Ovary (tissue), 10 donors: ENCODE measurements at places on chromosomes 7 and 10. TPM values are rescaled to one million over a fixed set of nuclear protein-coding genes. Genes with fewer than 3 reads are reported as not detected.
A peak's percentile ranks its signal among the peaks of the same experiment; 100 is the strongest.

Gene GRID2IP
- total RNA-seq = 0.45 TPM

DNA sequence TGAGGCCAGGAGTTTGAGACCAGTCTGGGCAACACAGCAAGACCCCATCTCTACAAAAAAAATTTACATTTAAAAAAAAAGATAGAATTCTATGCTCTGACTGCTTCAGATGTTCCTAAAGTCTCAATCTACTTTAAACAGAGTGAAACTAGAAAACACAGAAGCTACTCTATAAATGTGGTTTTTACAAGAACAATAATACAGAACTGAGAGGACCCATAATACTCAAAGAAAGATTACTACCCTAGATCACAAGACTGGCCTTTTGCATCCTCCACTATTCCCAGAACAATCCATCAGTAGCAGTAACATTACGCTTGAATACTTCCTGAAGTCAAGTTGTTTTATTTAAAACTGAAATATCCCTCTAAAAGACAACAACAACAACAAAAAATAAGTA is 119.4 kb downstream of the ZFAND4 start:
- no peak overlapping the region for H3K27ac ChIP-seq
- no peaks in the 10 kb centered on the region for H3K27me3 ChIP-seq
- H3K4me1 ChIP-seq = peaks cover 4% of the 10 kb centered on the region
- no peaks in the 10 kb centered on the region for H3K36me3 ChIP-seq
- no peak overlapping the region for H3K4me3 ChIP-seq

DNA sequence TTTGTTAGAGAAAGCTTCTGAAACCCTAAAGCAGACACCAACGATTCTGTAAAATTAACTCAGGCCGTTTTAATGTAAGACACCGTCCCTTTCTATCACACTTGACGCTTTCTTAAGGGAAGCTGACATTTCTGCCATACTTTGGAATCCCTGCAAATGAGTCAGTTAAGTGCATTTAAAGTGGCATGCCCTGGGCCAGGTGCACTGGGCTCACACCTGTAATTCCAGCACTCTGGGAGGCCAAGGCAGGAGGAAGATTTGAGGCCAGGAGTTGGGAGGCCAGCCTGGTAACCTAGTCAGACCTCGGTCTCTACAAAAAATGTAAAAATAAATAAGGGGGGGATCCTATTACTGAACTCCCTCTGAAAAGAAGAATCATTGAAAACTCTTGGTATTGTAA is 4.4 kb downstream of the UBE2H start:
- peak overlapping the region; percentile 89 for H3K27ac ChIP-seq
- no peaks in the 10 kb centered on the region for H3K27me3 ChIP-seq
- no peaks in the 10 kb centered on the region for H3K36me3 ChIP-seq
- no peak overlapping the region for H3K4me3 ChIP-seq
- DNase-seq = no peak

DNA sequence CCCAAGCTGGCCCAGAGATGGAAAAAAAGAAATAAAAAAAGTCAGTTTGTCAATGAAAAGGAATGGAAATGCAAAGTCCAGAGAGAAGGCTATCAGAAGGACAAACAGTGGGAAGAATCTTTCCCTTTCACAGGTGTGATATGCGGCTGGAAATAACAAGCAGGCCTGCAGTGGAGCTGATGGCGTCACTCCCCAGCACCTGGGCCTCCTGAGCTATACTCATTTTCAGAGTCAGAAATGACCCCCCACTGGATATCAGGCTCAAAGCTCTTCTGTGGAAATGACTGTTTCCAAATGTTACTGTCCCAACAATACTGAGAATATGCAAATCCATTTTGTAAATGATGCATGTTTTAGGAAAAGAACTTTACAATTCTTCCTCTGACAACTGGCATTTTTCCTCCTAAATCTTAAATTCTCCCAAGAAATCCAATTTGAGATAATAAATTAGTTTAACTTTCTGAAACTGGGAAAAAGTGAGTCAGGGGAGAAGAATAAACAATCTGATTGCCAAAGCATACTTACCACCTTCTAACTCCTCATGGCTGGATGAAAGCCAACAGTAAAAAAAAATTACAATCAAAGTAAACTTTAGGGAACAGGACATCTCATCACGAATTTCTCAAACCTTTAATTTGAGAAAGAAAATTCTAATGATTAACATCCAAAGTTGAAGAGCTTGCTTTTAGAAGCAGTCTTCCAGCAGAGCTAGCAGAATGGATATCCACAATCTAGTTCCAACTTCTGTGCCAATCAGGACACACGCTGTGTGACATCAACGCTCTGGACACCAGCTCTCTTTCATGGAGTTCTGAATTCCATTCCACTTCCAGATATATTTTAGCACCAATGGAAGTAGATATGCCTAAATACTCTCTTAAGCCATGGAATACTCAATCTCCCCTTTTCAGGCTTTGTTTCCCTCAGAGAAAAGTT is 5.3 kb upstream of the CUZD1 start:
- no peaks in the 10 kb centered on the region for H3K36me3 ChIP-seq
- no peaks in the 10 kb centered on the region for H3K4me1 ChIP-seq
- DNase-seq = no peak
- no peak overlapping the region for H3K4me3 ChIP-seq

Gene KAZALD1
- not detected for total RNA-seq

DNA sequence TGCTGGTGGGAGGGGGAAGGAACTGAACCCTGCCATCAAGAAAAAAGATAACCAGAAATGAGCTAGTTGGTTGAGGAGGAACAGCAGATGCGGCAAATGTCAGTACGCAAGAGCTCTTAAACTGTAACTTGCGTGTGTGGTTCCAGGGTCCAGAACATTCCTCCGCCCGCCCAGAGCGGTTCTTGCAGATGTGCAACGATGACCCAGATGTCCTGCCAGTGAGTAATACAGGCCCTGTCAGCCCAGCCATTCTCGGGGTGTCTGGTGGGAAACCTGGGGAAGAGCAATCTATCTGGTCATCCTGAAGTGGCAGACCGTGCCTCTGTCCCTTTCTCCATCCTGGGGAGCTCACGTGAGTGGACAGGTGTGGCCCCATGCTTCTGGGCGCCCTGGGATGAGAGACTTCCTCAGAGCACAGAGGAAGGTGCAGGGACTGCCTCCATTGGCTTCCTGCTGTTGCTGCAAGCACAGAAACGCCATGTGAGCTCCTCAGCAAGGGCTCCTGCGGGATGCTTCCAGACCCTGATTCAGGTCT is 50.5 kb upstream of the ZMIZ2 start:
- DNase-seq = no peak
- H3K36me3 ChIP-seq = no peaks in the 10 kb centered on the region
- no peak overlapping the region for H3K4me3 ChIP-seq
- no peaks in the 10 kb centered on the region for H3K27me3 ChIP-seq
- no peak overlapping the region for H3K27ac ChIP-seq

DNA sequence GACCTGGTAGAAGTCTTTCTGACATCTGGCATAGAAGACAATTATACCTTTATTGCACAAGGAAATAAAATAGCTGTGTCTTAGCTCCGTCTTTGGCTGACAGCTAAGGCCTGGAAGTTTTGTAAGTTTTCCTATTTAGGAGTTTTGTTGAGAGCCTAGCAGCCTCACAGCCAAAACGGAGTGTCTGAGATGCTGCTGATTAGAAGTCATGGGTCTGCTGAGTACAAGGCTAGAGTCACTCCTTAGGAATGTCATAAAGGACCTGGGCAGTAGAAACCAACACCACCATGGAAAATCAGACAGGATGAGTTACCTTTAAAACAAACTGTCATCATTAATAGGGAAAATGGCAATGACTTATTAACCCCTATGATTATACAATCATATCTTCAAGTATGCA is 442.5 kb downstream of the KCNMA1 start:
- H3K36me3 ChIP-seq = no peaks in the 10 kb centered on the region
- H3K4me3 ChIP-seq = no peak overlapping the region
- DNase-seq = no peak
- H3K27me3 ChIP-seq = no peaks in the 10 kb centered on the region

- H3K27ac ChIP-seq = no peak overlapping the region
- no peak overlapping the region for H3K4me3 ChIP-seq
- no peaks in the 10 kb centered on the region for H3K36me3 ChIP-seq
- no peak for DNase-seq
- H3K4me1 ChIP-seq = no peaks in the 10 kb centered on the region
- no peaks in the 10 kb centered on the region for H3K27me3 ChIP-seq
Measured at GRCh38 chr7:131154380-131154779, 173.3 kb upstream of the MKLN1 start.

DNA sequence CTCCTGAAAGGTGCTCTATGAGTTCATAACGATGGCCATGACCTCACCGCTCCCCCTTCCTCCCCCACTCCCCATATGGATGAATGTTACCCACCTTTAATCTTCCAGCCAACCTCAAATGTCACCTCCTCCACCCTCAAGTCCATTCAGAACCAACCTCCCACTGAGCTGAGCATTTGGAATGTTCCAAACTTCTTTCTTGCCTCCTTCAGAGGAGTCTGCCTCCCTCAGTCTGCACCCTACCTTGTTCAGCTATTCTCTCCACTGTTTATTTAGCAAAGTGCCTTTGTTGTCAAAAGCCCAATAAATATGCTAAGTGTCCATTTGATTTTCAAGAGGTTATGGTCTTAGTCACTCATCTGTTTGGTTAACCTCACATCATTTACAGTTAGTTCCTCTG is 22.9 kb upstream of the MTPAP start:
- peaks cover 2% of the 10 kb centered on the region for H3K4me1 ChIP-seq
- no peaks in the 10 kb centered on the region for H3K27me3 ChIP-seq
- no peak overlapping the region for H3K4me3 ChIP-seq
- no peak for DNase-seq
- H3K27ac ChIP-seq = no peak overlapping the region

- no peak overlapping the region for H3K27ac ChIP-seq
- H3K4me1 ChIP-seq = no peaks in the 10 kb centered on the region
- H3K36me3 ChIP-seq = no peaks in the 10 kb centered on the region
- DNase-seq = no peak
Measured at GRCh38 chr7:154672659-154673415, 330.1 kb downstream of the PAXIP1 start.
